ENCODE measurements at places on chromosomes 11 and 22.

- DNase-seq, result no peak
Observed at GRCh38 chr11:1348146-1348795, 38.8 kb upstream of the TOLLIP start.

DNA sequence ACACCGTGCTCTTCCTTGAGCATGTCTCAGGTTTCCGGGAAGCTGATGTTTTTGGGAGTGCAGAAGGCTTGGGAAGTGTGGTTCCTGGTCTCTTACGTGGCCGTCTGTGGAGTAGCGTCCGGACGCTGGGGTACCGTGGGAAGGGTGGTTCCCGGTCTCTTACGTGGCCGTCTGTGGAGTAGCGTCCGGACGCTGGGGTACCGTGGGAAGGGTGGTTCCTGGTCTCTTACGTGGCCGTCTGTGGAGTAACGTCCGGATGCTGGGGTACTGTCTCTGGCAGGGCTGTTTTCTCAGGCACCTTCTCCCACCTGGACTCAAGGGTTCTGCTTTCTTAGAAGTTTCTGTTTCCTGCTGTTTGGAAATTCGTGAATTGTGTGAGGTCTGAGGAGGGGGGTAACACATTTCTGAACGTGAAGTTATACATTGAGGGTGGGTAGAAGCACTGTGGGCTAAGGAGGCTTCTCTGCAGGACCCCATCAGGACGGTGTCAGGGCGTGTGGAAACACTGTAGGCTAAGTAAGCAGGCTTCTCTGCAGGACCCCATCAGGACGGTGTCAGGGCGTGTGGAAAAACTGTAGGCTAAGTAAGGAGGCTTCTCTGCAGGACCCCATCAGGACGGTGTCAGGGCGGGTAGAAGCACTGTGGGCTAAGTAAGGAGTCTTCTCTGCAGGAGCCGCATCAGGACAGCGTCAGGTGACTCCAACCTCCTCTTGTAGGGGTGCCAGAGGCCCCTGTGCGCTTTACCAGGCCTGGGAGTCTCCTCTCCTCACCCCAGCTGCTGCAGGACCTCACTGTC lies 5.3 kb upstream of the IFITM3 start:
- no peak for DNase-seq

GRCh38 chr11:46353698-46354097 lies 6.4 kb downstream of the DGKZ start:
- DNase-seq, result no peak

DNA sequence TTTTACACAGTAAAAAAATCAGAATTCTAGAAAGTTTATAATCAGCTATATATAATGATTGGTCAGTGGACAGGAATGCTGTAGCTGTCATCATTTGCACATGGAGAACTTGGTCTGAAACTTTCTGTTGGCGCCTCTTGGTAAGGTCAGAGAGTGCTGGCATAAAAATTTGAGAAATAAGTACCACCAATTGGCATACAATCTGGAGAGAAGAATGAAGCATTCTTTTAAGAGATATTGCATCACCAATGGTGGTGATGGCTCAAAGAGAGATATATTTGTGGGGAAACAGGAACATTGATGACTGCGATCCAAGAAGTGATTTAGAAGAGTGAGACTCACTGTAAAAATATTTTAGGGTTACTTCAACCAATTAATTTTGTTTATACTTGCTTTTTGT lies 19.8 kb upstream of the OOSP1 start:
- DNase-seq, result no peak

GRCh38 chr11:22049276-22049675 lies 143.6 kb upstream of the ANO5 start:
- no peak for DNase-seq

GRCh38 chr22:50315289-50316113 lies 8.1 kb upstream of the PLXNB2 start:
- no peak for DNase-seq

DNA sequence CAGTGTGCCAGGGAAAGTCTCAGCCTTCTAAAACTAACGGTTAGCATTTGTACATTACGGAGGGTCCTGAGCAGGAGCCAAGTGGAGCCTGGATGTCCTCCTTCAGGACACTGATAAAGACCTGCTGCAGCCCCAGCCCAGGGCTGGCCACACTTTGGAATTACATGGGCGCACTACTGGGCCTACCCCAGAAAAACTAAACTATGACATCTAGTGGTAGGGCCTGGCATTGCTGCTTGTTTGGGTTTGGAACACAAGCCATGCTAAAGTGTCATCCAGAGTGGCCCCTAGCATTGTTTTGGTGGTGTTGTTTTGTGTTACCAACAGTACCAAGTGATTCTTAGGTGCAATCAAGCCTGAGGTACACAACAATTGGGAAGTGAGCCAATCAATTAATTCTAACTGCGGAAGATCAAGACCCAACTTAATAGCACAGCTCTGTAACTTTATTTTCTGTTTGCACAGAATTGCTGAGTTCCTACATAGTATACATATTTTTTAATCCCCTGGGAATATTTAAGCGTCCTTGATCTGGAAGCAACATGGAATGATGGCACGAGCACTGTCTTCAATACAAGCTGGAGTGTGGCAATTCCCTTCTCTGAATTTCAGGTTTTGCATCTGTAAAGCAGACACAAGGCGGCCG lies 340.7 kb downstream of the LARGE1 start:
- DNase-seq, result no peak

DNA sequence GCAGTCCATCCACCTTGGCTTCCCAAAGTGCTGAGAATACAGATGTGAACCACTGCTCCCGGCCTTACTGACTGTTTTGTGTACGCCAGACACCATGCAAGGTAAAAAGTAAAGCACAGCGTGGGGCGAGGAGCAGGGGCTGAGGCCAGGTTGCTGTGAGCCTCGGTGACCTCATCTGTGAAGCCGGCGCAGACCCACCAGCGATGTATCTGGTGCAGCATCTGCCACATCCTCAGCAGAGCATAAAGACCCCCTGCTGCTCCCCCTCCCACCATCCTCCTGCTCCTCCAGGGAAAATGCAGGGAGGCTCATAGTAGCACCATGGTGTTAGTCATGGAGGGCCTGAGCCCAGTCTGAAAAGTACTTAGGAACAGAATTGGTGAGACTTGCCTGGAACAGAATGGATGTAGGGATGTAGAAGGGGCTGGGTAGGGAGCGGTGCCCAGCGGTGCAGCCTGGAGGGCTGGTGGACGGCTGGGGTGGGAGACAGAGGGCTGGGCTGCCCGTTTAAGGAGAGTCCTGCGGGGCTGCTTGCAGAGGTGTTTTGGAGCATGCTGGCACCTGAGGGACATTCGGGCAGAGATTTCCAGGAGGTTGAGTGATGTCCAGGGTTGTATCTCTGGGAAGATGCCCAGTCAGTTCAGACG lies 462.4 kb downstream of the BRD1 start:
- no peak for DNase-seq

DNA sequence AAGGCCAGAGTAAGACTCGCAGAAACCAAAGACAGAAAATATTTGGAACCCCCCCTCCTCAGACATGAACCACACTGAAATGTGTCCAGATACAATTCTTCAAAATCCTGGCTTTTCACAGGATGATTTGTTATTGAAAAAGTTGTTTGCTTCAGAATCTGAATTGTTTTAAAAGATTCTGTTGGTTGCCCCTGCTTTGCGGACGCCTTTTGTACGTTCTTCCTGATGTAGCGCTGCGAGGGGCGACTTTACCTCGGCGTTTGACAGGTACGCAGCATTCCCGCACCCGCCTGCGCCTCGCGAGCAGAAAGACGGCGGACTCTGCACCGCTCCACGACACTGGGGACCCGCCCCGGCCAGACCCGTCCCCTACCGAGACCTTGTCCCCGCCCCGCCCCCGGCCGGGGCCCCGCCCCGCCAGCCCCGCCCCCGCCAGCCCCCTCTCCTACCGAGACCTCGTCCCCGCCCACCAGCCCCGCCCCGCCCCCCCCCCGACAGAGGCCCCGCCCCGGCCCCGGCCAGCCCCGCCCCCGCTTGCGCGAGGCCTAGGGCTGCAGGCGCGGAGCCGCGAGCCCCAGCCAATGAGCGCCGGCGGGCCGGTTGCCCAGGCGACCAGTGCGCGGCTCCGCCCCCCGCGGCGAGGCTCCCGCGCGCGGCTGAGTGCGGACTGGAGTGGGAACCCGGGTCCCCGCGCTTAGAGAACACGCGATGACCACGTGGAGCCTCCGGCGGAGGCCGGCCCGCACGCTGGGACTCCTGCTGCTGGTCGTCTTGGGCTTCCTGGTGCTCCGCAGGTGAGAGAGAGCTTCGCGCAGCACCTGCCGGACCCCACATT lies at the start of gene GLB1L2:
Gene GLB1L2 (plus strand): TSS at position 635 of the 835 bp plus-strand sequence. CDS start 74 bp downstream, at position 709.
- DNase-seq, result peak; percentile 47

DNA sequence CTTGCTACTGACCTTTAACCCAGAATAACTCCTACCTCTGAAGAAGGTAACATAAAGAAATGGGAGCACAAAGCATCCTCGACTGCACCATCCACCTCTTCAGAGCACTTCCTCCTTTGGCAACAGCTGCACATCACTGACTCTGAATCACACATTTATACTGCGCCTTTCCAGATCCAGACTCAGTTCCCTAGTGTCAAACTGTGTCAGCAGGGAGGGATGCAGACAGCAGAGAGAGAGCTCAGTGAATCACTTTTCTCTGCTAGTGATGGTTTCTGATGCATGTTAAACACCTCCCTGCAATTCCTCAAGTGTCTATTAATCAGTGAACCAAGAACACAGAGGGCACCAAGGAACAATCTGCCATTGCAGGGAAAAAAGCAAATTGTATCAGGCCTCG lies 118.9 kb downstream of the PLEKHA7 start:
- no peak for DNase-seq

DNA sequence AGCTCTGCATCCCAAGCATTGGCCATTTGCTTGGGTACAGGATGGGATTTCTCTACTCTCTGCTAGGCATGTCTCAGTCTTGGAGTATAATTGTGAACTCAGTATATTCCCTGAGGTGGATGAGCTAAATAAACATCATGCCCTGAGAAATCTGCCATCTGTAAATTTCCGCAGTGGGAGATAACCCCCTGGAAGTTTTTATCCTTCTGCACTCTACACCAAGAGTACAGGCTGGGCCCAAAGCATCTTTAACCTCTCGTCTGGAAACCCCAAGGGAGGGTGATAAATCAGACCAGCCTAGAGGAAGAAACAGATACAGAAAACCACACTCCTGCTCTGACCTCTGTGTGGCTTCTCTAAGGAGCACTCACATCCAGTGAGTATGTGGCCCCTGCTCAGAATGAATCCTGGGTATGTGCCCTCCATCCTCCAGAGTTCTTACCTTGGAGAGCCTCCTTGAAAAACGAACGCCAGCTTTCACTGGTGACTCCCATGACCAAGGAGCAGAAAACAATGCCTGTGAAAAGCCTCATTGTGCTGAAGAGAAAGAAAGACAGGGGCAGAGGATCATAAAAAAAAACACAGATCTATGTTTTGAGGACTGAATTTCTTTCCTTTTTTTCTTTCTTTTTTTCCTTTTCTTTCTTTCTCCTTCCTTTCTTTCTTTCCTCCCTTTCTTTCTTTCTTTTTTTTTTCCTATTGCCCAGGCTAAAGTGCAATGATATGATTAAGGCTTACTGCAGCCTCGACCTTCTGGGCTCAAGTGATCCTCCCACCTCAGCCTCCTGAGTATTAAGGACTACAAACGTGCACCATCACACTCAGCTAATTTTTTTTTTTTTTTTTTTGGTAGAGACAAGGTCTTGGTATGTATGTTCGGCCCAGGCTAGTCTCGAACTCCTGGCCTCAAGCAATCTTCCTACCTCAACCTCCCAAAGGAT lies 938 bp downstream of the SAA4 start:
- DNase-seq, result no peak

- peak; percentile 85 for DNase-seq
Observed at GRCh38 chr22:37162221-37163095, 12.7 kb upstream of the IL2RB start.

- no peak for DNase-seq
Observed at GRCh38 chr11:127445476-127445875, 444.9 kb upstream of the KIRREL3 start.

- no peak for DNase-seq
Observed at GRCh38 chr11:119720311-119720913, 8.6 kb downstream of the NECTIN1 start.

GRCh38 chr11:122189229-122189628 lies 73.2 kb upstream of the BLID start:
- no peak for DNase-seq

GRCh38 chr22:24740626-24741025 lies 33.9 kb downstream of the PIWIL3 start:
- DNase-seq, result no peak

DNA sequence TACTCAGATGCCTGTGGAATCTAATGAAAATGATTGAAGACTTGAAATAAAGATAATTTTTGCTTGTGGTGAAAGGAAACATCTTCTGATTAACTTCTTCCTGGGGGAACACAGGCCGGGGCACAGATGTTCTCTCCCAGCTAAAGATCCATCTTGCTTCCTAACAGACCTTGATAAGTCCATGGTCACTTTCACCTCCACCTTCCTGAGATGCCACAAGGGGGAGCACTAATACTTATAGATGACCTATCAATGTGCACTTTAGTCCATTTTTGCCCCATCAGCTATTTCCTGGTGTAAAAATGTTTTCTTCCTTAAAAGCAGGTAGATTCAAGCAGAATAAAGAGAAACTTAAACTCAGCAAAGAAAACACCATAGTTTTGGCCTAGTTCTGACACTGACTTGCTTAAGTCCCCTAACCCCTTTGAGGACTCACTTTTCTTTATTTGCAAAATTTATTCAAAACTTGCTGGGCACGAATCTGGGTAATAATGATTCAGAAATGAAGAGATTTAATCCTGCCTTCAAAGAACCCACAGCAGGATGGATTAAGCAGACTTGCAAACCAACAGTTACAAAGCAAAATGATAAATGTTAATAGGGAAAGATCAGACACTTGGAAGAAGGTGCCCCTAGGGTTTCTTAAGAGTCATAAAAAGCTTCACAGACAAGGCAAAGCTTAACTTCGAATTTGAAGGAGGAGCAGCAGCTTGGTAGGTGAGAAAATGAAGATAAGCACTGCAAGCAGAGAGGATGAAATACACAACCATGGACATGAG lies 158.7 kb downstream of the RAB38 start:
- no peak for DNase-seq

DNA sequence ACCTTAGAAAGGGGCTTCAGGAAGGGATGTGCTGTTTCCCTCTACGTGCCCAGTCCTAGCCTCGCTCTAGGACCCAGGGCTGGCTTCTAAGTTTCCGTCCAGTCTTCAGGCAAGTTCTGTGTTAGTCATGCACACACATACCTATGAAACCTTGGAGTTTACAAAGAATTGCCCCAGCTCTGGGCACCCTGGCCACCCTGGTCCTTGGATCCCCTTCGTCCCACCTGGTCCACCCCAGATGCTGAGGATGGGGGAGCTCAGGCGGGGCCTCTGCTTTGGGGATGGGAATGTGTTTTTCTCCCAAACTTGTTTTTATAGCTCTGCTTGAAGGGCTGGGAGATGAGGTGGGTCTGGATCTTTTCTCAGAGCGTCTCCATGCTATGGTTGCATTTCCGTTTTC lies 2.2 kb upstream of the TAGLN start:
- DNase-seq, result no peak

DNA sequence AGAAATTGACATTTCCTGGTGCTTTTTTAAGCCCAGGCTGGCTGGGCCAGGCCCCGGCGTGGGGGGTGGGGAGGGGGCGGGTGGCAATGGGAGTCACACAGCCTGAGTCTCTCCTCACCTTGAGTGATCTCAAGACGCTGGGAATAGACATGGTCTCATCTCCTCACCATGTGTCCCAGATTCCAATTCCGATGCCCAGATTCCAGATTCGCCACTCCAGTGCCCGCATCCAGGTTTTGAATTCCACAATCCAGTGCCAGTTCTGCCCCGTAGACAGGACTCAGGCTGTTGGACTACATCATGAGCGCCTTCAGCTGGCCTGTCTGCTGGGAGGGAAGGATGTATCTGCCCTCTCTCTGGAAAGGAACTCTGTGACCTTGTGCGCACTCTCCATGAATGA lies 19.1 kb downstream of the KCNC1 start:
- no peak for DNase-seq
